ENCODE measurements at places on chromosomes 12 and 14.

DNA sequence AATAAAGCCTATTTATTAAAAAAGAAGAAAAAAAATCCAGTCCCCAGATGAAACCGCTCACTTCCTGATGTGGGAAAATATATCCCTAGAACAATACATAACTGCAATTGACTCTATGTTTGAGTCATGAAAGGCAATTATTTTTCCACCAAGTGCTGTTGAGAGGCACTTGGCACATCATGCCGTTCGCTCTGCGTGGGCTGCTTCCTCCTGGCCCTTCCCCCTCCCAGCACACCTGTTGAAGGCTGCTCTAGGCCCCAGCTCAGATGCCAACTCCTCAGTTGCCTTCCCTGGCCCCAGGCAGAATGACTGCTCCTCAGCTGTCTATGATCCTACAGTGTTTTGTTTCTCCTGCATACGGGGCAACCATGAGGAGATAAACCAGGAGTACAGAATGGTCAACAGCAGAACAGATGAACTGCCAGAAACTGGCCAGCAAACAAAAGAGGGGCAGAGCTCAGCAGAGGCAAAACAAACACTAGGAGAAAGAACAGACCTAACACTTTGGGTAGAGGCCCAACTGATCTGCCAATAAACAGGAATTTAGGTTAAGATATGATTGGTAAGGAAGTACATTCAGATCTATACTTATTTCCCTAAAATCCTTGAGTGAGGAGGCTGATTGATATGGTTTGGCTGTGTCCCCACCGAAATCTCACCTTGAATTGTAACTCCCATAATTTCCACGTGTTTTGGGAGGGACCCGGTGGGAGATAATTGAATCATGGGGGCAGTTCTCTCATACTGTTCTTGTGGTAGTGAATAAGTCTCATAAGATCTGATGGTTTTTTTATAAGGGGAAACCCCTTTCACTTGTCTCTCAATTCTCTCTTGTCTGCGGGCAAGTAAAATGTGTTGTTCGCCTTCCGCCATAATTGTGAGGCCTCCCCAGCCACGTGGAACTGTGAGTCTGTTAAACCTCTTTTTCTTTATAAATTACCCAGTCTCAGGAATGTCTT is 58.6 kb downstream of the SLC38A1 start:
- no peak for DNase-seq

DNA sequence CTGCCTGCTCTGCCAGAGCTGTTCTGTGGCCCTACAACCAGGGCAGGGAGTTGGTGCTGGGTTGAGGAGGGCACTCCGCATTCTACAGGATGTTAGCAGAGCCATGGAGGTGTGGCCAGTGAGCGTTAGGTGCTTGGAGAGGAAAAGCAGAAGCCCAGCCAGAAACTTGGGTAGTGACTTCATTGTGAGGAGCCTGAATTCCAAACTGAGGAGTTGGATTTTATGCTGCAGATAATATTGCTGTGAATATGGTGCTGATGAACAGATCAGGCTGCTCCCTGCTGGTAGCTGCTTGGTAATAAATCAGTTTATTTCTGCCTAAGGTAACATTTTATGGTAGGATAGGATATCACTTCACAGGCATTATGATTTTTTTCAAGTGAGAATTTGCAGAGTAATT is 7.1 kb upstream of the CCDC175 start:
- DNase-seq = no peak

GRCh38 chr14:77565289-77565993 is 51.0 kb downstream of the SPTLC2 start:
- no peak for DNase-seq

DNA sequence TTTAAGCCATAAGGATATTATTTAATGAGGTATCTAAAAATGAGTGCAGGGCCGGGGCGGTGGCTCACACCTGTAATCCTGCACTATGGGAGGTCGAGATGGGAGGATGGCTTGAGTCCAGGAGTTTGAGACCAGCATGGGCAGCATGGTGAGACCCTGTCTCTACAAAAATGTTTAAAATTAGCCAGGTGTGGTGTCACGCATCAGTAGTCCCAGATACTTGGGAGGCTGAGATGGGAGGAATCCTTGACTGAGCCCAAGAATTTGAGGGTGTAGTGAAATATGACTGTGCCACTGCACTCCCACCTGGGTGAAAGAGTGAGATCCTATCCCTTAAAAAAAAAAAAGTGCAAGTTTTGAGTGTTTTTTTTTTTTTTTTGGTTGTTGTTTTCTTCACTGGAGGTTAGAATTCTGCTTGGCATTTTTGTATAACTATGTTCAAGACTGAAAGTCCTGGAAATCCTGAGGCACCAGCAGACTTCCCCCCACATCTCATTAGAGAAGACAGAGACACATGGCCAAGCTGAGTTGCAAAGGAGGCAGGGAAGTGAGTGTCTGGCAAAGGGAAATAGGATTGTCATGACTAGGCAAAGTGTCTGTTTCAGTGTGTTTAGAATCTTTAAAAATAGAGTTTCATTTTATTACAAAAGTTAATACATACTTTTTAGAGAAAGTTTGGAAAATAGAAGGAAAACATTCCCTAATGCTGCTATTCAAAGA is 53.5 kb upstream of the DUSP6 start:
- DNase-seq = no peak

DNA sequence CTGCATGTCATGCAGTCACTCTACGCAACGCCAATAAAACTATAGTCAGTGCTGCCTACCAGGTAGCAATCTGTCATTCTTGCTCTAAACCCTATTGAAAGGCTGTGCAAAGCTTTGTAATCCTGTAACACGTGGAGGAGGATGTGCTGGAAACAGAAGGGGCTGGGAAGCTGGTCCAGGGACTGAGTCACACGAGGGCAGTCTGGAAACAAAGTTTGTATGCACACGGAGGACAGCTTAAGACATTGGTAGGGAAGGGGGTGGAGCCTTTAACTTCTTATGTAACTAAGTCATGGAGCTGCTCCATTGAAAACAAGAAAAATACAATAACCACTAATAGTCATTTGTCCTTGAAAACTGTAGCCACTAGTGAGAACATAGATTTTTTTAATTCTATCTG is 128.0 kb downstream of the BCAT1 start:
- DNase-seq = no peak

GRCh38 chr12:65324056-65324455 is 45.6 kb downstream of the MSRB3 start:
- DNase-seq = no peak

DNA sequence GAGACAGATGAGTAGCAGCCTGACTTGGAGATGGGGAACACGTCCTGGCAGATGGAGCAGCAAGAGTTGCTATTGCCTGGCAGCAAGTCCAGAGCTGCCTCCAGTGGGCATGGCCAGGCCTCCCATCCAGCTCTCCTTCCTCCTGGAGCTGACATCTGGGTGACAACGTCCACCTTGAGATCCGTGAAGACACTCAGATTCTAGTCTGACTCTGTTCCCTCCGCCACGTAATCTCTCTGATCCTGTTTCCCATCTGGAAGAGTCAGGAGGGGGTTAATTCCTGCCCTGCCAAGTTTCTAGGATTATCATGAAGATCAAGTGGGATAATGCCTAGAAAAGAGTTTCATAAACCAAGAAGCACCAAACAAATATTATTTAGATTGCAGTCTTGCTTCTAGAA is 65.3 kb upstream of the FAM181A start:
- DNase-seq = no peak

- DNase-seq = no peak
Measured at GRCh38 chr14:72613231-72613974, 280.5 kb downstream of the DPF3 start.

DNA sequence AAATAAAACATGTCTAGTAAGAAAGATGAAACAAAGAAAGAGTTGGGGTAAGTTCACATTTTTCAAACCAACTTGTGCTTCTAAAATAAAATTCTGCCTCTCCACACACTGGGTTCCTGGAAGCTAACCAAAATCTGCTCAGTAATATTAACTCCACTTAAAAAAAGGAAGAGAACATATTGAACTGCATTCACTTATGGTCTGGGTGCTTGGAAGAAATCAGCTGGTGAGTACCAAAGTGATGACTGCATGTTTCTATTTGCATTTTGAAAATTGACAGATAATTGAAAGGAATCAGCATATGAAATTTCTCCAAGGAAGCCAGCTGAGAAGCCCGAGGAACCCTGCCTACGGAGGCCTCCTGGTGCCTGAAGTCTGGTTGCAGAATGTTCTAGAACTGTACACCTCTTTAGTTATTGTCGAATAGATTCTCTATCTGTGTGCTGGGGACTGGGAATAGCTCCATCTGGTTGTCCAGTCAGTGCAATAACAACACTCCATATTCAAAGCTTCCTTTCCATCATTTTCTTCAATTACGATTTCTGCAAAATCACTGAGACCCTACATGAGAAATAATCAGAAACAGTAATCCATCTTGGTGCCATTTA is 836.1 kb downstream of the VRK1 start:
- DNase-seq = no peak

DNA sequence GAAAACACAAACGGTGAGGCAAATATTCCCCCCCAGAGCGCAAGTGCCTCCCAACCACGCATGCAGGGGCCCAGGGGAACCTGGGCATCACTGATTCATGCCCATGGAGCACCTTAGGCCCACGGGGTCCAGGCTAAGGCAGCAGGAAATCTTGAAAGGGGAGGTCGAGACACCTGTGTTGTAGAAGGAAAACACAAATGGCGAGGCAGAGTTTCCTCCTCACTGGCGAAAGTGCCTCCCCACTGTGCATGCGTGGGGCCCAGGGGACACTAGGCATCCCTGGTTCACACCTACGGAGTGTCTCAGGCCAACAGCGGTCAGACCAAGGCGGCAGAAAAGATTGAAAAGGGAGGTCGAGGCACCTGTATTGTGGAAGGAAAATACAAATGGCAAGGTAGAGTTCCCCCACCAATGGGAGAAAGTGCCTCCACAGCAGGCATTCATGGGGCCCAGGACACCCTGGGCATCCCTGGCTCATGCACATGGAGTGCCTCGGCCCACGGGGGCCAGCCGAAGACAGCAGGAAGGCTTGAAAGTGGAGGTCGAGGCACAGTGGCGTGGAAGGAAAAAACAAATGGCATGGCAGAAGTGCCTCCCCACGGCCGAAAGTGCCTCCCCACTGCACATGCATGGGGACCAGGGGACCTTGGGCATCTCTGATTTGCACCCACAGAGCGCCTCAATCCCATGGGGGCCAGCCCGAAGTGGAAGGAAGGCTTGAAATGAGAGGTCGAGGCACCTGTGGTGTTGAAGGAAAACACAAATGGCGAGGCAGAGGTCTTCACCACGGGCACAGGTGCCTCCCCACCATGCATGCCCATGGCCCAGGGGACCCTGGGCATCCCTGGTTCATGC is 368.8 kb downstream of the ALG10 start:
- no peak for DNase-seq

DNA sequence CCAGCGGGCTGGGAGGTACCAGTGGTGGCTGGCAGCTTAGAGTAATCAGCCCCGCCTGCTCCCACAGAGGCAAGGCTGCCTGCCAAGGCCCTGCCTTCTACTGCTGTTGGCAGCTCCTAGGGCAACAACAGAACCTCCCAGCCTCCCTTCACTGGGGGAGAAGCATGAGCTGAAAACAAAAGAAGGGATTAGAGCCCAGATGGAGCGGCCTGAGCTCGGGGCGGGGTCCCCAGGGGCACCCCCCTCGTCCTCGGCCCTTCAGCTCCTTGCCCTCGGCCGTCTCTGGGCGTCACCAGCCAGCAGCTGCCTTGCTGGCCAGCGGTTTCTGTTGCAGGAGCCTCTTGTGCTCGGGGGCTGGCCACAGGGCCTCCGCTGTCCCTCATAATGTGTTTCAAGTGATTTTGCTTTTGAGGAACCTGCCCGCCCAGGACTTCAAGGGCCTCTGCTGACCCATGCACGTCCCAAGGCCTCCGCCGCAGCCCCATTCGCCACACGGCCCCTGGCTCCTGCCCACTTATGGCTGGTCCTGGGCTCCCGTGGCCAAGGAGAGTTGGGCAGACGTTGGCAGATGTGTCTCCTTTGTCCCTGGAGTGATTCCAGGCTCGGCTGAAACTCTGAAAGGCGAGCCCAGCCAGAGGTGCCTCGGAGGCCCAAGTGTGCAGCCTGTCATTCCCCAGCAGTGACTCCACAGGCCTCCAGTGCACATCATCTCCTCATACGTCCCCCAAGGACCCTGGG is 49.7 kb downstream of the PSMA6 start:
- DNase-seq = peak; percentile 92

DNA sequence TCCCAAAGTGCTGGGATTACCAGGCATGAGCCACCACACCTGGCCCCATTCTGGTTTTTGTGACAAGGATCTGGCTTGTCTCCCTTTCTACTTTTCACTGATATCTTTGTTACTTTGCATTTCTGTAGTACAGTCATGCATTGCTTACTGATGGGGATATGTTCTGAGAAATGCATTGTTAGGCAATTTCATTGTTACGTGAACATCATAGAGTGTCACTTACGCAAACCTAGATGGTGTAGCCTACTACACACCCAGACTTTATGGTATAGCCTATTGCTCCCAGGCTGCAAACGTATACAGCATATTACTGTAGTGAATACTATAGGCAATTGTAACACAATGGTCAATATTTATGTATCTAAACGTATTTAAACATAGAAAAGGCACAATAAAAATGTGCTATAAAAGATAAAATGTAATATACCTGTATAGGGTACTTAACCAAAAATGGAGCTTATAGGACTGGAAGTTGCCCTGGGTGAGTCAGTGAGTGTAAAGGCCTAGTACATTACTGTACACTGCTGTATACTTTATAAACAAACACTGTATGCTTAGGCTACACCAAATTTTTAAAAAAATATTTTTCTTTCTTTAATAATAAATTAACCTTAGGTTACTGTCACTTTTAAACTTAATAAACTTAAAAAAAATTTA is 16.0 kb downstream of the MRPL42 start:
- DNase-seq = no peak

DNA sequence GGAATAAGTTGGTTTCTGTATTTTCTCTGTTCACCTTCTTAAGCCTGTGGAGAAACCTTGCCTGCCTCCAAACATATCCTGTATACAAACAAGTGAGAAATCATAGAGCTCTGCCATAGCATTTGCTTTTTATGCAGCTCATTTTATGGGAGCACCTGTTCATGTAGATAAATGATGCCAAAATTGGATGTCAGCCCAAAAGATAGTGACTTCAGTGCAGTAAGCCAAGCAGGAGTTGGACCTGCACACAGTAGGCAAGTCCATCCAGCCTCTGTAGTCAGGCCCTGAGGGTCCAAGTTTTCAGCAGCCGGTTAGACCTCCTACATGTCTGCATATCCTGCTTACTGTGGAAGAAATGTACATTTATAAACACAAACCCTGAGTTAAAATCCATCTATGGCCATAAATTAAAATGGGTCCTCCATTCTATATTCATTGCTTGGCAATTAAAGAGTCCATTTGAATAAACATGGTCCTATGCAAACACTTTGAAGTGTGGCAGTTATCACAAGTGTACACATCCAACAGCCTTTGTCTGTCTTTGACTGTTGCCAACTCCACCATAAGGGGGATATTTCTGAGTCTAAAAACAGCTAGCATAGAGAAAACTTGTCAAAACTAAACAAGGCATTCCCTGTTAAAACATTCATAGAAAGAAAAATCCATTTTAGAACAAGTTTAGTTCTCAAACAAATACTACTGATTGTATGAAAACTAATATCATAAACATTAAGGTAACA is 847.8 kb downstream of the RPS29 start:
- no peak for DNase-seq

All from anterior cingulate cortex (tissue), 58 donors.